ENCODE measurements at places on chromosomes 5 and 9. TPM values are rescaled to one million over a fixed set of nuclear protein-coding genes. Genes with fewer than 3 reads are reported as not detected.

The CDX1 gene
- polyA plus RNA-seq, result 0.13 TPM

The SERF1B gene
- 43.2 TPM for polyA plus RNA-seq

The IL17B gene
- polyA plus RNA-seq, result not detected

The PCDHAC2 gene
- 0.04 TPM for polyA plus RNA-seq

The PTGER4 gene
- 3.0 TPM for polyA plus RNA-seq

The NR4A3 gene
- 2.6 TPM for polyA plus RNA-seq

The INSYN2B gene
- polyA plus RNA-seq, result not detected

The LVRN gene
- polyA plus RNA-seq, result 1.0 TPM

The RNF183 gene
- not detected for polyA plus RNA-seq

The ADAMTS13 gene
- polyA plus RNA-seq, result 17.8 TPM

The FAM221B gene
- polyA plus RNA-seq, result not detected

The IFNA21 gene
- polyA plus RNA-seq, result not detected

The MOB3B gene
- 0.39 TPM for polyA plus RNA-seq
